ENCODE measurements at places on chromosomes 16 and 17.

- no peak for DNase-seq
These were observed 19.0 kb upstream of the ITPRIPL2 start for GRCh38 chr16:19094542-19095365.

GRCh38 chr16:11232852-11233726, 22.9 kb downstream of the SOCS1 start:
- DNase-seq: no peak

DNA sequence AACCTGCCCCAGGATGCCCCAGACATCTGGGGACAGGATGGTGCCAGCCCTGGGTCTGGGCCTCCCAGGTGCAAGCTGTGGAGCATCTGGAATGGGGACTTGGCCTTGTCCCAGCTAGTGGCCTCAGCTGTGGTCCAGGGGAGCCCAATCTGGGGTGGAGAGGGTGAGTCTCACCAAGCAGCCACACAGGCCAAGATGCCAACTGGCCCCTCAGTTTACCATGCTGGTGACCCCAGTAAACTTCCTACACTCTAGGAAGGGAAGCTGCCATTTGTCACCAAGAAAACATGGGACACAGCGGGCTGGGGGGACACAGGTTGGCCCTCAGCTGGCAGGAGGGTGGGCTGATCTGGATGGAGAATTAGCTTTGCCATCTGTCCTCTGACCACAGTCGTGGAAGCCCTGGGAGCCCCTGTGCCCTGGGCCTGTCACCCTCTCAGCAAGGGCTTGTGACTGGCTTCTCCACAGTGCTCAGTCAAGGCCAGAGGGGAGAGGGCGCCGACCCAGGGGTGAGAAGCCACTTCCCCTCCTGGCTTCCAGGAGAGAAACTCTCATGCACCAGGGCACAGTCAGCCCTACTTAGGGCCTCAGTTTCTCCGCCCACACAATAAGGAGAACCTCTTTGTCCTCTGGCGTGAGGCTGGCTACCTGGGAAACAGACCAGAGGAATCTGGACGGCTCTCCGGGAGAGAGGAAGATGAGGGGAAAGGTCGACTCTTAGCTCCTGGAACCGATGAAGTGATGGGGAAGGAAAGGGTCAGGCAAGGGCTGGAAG, 126.4 kb upstream of the SMURF2 start:
- no peak for DNase-seq

DNA sequence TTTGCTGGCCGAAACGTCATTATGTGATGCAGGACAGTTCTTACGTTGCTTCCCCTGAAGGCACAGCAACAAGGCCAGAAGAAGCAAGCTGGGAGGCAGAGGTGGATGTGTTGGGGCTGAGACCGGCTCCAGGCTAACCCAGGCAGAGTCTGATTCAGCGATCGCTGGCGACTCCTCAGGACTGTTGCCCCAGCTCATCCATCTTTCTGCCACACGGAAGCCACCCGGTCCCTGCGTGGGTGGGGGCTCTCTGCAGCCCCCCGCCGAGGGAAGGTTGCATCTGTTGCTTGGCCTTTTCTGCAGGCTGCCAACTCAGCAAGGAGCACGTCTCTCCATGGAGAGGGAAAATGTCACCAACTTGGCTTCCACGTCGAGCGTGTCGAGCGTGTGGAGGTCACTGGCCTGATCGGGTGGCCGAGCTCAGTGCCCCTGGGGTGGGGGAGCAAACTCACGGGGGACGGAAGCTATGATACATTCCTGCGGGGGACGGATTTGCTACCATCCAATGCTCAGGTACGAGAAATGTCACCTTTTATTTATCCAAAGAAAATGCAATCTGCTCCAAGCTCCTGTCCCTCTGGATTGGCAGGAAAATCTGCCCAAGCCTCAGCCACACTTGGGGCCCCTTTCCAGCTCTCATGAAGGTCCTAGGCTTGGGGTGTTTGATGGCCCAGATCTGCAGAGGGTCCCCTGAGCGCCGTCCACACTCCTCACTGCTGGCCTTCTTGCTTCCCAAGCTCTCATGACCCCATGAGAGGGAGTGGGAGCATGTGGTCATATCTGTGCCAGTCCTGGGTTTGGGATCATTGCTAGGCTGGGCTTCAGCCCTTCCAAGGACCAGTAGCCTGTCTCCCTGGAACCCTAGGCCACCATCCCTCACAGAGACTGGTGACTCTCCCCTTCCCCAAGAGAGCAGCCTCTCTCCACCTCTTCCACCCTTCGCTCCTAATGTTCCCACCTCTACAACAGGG, 69.4 kb downstream of the RPH3AL start:
- DNase-seq: no peak

GRCh38 chr16:75351183-75351582, 82.1 kb downstream of the CFDP1 start:
- peak; percentile 79 for DNase-seq
